Spinal cord (tissue), 10 donors: ENCODE measurements at places on chromosomes 4 and X. TPM values are rescaled to one million over a fixed set of nuclear protein-coding genes. Genes with fewer than 3 reads are reported as not detected.

SLIT2 gene
- polyA plus RNA-seq: 71.1 TPM

OCIAD2 gene
- polyA plus RNA-seq: 111 TPM

CCDC110 gene
- 3.1 TPM for polyA plus RNA-seq

CCNA2 gene
- 17.9 TPM for polyA plus RNA-seq
